Foreskin melanocyte (primary cell): ENCODE measurements at places on chromosomes 7 and 10.

DNA sequence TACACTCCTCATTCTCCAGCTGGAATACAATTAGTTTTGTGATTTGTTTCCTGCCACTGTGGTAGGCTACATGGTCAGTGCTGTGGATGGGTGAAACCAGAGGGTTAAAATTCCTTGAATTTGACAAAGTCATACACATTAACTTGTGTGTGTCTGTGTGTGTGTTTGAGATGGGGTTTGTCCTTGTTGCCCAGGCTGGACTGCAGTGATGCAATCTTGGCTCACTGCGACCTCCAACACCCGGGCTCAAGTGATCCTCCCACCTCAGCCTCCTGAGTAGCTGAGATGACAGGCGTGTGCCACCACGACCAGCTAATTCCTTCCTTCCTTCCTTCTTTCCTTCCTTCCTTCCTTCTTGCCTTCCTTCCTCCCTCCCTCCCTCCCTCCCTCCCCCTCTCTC lies 24.8 kb upstream of the GIMAP8 start:
- no peak for DNase-seq

GRCh38 chr7:26620352-26620751 lies 244.0 kb downstream of the SKAP2 start:
- no peak for DNase-seq

DNA sequence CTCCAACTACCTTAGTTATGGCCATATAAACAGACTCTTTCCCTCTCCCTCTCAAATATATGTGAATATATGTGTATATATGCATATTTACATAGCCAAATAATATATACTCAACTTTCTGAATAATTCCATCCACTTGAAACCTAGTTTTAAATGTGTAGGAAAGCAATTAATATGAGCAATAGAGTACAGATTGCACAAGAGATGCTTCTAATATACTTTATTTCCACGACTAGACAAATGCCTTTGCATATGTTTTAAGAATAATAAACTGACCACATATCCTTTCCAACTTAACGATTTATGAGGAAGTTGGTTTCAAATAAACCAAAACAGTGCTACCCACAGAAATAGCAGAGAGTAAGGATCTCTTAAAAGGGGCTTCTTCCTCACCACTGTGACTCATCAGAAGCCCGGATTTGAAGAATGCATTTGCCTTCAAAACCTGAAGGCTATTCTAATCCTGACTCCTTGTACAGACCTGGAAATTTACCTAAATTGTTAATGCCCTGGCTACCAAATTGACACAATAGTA lies 266.3 kb downstream of the AHR start:
- no peak for DNase-seq

DNA sequence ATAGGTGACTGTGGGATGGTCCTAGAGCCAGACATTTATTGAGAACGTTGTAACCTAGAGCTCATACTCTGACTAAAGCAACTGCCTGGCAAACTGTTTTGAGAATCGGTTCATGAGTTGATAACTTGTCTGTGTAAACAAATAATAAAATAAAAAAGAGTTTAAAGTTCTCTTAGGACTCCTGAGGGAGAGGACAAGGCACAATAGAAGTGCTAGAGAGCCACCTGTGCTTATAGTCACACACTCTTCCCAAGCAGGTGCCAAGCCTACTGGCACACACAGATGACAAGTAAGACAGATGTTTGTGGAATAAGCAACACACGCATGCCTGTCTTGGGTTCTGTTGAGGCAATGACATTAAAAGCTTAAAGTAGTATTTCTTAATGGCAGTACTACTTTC lies 7.9 kb downstream of the EDRF1 start:
- no peak for DNase-seq

DNA sequence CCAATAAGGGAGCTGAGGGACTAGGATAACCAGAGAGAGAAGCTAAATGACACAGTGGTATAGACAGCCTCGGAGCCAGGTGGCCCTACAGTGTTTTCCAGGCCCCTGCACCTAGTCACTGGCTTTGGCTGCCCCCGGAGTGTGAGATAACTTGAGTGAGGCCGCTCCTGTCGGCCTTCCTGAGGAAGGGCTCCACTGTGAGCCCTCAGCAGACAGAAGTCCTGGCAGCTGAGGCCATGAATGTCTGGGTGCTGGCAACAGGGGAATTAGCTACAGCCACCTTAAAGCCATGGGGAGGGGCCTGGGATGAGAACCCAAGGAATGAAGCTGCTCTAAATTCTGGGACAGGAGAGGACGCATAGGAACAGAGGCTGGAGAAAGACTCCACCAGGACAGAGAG lies 4.6 kb upstream of the GDF10 start:
- no peak for DNase-seq

DNA sequence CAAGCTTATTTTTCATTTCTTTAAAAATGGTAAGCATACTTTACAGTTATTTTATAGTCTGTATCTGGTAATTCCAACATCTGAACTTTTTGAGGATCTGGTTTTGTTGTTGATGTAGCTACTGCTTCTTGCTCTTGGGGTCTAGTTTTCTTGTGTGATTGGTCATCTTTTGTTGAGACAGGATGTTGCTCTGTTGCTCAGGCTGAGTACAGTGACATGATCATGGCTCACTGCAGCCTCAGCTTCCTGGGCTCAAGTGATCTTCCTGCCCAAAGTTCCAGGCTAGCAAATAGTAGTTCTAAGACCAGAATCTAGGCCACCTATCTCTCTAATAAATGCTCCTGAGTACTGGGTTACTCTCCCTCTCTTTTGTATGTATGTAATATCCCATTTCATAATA lies 75.7 kb downstream of the NRCAM start:
- no peak for DNase-seq

DNA sequence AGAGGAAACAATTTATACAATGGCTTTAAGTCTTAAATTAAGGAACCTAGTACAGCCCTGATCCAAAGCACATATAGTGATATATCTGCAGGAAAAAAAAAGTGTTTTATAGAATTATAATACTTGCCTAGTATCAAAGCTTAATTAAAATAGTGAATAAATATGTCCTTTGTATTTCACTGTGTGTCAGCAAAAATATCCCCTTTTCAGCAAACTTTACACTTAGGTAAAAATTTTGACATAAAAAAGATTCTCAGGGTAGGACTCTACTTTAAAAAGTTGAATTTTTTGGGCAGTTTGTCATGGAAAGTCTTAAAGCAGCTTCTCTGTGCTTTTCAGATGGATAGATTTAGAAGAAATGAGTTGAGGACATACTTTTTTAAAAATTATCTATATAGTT lies 12.7 kb upstream of the NEBL start:
- no peak for DNase-seq

DNA sequence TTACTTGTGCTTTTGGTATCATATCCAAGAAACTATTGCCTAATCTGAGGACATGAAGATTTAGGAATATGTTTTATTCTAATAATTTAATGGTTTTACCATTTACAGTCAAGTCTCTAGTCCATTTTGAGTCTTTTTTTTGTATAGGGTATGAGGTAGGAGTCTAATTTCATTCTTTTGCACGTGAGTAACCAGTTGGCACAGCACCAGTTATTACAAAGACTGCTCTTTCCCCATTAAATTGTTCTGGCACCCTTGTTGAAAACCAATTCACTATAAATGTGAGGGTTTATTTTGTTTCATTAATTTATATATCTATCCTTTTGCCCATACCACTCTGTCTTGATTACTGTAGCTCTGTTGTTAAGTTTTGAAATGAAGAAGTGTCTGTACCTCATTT lies 381.6 kb downstream of the SUGCT start:
- DNase-seq: no peak

DNA sequence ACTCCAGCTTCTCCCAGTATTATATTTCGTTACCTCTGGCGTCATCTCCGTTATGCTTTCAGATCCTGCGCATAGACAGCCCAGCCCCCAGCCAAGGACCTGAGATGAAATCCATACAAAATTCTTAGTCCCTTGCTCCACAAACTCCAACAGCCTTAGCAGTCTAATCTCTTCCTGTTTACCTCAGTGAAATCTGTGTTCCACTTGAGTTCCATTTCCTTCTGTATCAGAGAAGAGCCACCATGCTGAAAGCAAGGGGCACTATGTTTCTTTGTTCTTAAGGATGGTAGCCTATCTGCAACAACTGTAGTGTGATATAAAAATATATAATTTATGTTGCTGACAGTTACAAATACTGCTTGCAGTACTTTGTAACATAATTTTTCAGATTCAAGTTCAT lies 59.8 kb downstream of the PTEN start:
- no peak for DNase-seq

DNA sequence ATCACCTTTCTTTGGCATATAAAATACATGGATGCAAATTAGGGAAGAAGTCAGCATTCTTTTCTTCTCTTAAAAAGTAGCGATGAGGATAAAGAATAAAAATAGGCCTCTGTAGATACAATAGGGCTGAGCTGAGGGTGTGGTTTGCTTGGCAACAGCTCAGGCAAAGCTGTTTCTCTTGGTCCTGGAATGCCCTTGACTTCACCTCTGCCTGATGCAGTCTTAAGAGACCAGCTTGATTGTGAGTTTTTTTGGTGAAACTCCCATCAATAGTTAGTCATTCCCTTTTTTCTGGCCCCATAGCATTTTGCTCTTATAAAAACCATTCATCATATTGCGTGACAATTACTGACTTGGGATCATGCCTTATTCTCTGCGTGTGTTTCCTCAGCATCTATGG lies 42.1 kb upstream of the MKLN1 start:
- DNase-seq: no peak

- DNase-seq: no peak
Observed at GRCh38 chr10:122188706-122189105, 82.4 kb upstream of the BTBD16 start.

DNA sequence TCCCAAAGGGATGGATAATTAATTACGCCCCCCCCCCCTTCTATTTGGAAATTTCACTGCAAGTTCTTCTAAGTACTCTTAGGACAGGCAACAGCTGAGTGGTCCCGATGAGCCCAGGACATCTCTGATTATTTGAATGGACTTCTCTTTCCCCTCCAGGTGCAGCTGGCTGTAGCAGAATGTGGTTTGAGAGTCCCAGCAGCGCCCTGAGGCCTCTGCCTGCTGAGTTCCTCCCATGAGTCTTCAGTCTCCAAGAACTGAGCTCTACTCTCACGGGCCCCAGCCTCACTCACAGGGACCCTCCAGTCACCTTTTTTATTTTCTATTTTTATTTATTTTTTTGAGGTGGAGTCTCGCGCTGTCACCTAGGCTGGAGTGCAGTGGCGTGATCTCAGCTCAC lies 63.6 kb upstream of the SFMBT2 start:
- no peak for DNase-seq

DNA sequence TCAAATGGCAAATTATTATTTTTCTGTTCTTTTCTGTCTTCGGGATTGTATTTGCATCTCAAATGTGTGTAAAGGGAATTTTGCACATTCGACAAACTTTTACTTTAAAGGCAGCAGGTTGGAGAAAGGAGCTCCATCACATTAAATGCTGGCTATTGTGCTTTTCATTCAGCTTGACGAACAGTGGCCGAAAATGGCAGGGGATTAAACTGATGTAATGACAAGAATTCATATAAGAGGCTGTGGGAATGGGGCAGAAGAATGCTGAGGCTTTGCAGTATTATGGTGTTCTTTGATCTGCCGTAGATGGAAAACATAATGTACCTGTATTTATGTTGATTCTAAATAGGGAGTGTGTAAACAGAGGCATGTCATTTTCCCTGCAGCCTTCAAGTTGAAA lies 376.0 kb downstream of the LRMDA start:
- DNase-seq: no peak

DNA sequence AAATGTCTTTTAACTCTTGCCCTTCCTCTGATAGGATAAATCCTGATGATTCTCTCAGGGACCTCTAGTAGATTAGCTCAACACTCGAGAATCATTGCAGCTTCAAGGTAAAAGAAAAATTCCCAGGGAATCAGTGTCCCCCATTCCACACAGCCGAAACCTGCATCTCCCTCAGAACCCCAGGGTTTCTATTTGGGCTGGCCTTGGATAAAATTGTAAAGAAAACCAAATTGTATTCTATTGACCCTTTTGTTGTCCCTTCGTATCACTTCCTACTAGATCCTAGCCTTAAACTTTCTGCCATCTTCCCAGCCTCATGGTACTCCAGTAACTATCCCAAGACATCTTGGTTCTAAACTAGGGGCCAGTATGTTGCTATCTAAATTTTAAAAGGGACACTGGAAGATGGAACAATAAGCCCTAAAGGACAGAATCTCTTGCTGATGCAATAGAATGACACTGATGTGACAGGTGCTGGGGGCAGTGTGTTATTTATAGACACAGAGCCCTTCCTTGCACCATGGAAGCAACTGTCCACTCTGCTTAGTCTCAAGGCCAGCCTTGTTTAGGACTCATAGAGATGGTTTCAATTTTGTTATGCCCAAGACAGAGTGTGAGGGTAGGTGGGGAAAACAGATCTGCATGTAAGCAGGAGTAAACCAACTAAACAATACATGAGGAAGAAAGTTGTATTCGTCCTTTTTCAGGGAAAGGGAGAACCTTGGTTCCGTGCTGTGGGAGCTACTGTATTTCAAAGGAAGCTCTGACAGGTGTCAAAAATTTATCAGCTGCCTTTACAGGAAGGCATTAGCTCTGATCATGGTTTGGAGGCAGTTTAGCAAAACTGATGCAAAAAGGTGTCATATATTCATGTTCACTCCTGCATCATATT lies 7.6 kb downstream of the ASB15 start:
- no peak for DNase-seq

GRCh38 chr7:68147614-68148238 lies 1151.1 kb downstream of the TYW1 start:
- no peak for DNase-seq

DNA sequence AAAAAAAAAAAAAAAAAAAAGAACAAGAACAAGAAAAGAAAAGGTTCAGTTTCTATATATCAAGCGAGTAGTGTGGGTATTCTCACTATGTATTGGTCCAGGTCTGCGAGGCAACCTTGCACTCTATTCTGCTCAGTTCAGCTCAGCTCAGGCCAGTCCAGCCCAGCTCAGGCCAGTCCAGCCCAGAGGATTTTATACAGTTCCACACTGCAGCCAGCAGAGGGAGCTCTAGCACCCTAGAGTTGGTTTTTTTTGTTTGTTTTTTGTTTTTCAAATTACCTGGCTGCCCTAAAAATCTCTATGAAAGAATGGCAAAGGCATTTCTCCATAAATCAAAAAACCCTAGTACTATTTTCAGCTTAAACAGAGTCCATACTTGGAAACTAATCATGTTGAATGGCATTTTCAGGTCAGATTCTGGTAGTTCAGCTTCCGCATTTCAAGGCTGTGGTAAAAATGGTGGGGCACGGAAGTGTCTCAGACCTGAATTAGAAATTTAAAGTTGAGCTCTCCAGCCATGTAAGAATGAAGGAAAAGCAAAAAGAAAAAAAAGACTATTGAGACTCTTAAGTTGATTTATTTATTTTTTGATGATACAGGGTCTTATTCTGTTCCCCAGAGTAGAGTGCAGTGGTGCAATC lies 55.2 kb upstream of the GSDME start:
- DNase-seq: no peak

- DNase-seq: no peak
Observed at GRCh38 chr10:127952575-127952869, 45.6 kb downstream of the PTPRE start.

DNA sequence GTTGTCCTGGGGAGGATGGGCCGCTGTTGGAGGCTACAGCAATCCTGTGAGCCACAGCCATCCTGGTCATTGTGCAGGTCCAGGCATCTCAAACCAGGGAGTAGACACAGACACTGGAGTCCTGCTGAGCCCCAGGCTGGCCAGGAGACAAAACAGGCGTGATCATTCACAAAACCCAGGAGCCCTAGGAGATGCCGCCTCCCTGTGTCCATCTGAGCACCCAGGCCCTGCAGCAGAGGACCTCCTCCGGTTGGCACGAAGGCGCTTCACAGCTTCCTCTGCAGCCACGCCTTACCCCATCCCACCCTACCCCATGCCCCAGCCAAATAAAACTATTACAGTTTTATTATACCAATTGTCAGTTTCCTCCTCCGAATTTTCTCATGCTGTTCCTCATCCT lies 183.6 kb downstream of the PLXNA4 start:
- DNase-seq: no peak
